ENCODE measurements at places on chromosomes 2 and 18.

GRCh38 chr2:29783666-29784065 is 137.7 kb downstream of the ALK start:
- DNase-seq = no peak

DNA sequence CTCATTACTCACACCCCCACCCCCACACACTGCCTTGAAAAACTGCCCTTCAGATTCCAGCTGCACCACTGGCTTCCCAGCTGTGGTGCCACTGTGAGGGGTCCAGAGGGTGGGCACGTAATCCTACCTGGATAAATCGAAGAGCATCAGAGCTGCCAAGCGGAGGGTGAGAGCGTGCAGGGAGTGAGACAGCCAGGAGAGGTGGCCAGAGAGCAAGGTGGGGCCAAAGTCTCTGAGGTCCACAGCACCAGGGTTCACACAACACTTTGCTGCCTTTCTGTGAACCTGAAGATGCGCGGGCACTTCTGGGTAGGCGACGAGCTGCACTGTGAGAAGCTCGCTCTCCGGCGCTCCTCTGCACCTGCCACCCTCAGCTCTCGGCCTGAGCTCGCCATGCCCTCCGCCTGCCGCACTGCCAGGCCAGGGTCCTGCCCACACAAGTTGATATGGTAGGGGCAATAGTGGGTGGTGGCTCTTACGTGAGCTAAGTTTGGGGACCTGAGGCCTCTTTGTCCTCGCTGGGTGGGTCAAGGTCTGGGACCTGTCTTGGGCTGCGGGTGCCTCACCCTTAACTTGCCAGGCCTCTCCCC is 83.9 kb downstream of the MARCO start:
- no peak for DNase-seq

GRCh38 chr2:232928551-232929302 is 58.7 kb downstream of the SNORC start:
- DNase-seq = no peak

GRCh38 chr18:35110554-35111485 is 69.6 kb downstream of the MAPRE2 start:
- DNase-seq = no peak

- DNase-seq = no peak
Measured at GRCh38 chr2:28424799-28425463, 32.3 kb downstream of the FOSL2 start.

- no peak for DNase-seq
Measured at GRCh38 chr2:205643391-205643885, 38.9 kb upstream of the NRP2 start.

- no peak for DNase-seq
Measured at GRCh38 chr2:125073440-125073839, 1048.4 kb downstream of the CNTNAP5 start.

DNA sequence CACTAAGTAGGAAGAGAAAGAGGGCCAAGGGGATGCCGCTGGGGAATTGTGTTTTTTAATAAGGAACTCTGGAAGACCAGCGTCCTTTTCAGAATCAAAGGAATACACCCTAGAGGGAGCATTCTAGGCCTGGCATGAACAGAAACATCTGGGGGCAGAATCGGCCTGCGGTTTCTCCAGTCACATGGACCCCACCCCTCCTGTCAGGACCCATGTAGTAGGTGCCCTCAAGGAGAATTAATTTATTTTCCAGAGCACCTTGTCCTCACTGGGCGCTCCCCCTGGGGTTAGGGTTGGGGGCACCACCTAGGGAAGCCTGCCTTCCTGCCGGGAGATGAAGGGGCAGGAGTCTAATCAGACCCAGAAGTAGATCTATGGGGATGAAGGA is 44.2 kb downstream of the TMEM37 start:
- no peak for DNase-seq

- DNase-seq = no peak
Measured at GRCh38 chr2:212903413-212903812, 248.0 kb downstream of the IKZF2 start.

GRCh38 chr2:220991972-220992371 is 580.1 kb downstream of the EPHA4 start:
- DNase-seq = no peak

DNA sequence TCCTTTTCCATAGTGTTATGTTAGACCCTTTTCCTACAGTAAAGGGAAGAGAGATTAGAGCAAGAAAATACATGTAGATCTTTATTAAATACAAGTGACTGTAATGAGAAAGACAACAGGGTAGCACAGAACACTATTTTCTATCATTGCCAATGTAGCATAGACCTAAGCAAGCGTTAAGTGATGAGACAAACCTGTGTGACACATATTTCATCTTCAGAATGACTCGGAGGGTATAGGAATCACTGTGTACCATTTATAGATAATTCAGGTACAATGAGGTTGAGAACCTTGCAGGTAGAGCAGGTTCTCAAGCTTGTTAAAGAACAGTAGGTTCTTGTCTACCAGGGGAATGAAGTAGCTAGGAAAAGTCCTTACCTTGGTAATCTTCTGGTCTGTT is 15.9 kb downstream of the PDIA6 start:
- DNase-seq = no peak

- DNase-seq = no peak
Measured at GRCh38 chr2:200324362-200324761, 17.9 kb downstream of the SPATS2L start.

DNA sequence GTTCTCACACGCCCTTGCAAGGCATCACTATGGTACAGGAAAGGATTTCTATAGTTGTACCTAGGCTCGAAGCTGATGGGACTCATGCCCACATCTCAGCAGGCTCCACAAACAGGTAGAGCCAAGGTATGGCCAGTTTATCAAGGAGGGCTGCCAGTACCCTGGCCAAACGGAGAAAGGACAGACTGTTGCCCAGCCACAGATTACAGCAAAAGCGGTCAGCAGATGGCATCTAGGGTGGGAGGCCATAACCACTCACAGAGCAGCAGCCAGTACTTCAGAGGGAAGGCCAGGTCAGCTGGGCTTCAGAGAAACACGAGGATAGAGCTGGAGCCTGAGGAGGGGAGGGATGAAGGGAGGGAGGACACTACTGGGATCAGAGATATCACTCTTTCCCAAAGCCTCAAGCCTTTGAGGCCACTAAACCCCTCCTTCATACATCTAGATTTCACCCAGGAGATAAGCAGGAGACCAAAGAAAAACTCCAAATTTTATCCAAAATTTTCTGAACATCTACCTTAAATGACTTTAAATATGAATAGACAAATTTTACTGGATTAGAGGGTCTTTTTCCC is 904.2 kb upstream of the NXPH2 start:
- DNase-seq = no peak

- DNase-seq = no peak
Measured at GRCh38 chr2:184463102-184463865, 135.0 kb upstream of the ZNF804A start.

GRCh38 chr2:42117923-42118753 is 51.0 kb upstream of the EML4 start:
- DNase-seq = no peak

DNA sequence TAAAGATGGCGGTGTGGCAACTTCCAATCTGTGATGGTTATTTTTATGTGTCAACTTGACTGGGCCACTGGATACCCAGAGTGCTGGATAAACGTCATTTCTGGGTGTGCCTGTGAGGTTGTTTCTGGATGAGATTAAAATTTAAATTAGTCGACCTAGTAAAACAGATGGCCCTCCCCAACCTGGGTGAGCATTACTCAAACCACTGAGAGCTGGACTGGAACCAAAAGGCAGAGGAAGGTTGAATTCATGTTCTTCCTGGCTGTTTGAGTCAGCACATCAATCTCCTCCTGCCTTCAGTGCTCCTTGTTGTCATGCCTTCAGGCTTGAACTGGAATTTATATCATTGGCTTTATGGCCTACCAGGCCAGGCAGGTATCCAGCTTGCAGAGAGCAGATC is 190.8 kb upstream of the RGPD4 start:
- DNase-seq = no peak

DNA sequence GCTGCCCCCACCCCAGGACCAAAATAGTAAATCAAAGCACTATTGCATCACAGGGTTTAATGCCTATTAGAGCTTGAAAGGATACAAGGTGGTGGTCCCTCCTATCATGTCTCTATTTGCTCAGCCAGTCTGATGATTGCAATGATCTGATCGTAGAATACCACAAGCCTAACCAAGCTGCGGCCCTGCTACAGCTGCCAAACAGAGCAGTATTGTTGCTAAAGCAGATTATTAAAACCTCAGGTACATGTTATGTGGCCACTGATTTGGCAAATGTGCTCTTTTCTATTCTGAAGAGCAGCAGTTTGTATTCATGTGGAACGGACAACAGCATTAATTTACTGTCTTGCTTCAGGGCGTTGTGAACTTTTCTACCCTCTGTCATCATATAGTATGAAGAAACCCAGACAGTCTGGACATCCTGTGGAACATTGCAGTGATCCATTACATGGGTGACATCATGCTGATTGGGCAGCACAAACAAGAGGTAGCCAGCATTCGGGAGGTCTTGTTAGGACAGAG is 8.4 kb upstream of the VAPA start:
- no peak for DNase-seq

DNA sequence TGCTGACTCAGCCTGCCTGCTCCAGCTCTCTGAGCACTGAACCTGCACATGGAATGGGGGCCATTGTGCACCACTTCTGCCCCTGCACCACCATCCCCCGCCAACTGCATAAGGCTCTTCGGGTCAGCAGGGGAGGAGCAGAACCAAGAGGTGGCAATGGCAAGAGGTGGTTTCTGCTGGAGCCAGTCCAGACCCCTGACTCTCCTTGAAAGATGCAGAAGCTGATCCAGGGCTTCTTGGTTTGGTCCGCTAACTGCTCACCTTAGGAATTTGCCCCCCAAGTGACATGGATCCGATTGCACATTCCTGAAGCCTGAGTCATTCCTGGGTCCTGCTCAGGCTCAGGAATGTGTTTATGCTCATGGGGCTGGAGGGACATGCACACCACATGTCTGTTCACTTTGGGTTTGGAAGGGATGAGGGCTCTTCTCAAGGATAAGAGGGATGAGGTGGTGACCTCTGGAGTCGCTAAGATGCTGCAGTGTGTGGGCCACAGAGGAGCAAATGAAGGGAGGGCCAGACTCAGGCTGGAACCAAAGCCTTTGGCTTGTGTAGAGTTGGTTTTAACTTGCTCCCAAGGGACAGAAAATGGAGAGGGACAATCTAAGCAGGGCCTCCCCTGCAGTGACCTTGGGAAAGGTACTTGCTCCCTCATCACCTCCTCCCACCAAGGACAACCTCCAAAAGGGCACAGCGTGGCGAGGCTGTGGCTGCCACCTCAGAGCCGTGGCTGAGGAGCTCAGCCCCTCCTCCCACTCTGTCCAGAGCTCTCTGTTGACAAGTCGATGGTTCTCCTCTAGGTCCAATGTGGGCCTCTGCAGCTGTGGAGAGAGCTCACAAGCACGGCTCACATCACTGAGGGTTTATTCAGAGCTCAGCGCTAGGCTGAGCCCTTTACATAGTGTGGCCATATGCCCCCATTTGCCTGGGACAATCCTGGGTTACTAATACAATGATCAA is 66.2 kb downstream of the HS1BP3 start:
- DNase-seq = no peak

GRCh38 chr2:30721241-30721640 is 86.0 kb downstream of the CAPN13 start:
- no peak for DNase-seq

- DNase-seq = no peak
Measured at GRCh38 chr2:98768384-98769113, 37.6 kb upstream of the MGAT4A start.

GRCh38 chr2:146540271-146540932 is 1304.4 kb upstream of the ACVR2A start:
- DNase-seq = no peak

GRCh38 chr2:217329023-217329431 is 469.2 kb upstream of the TNP1 start:
- no peak for DNase-seq

- no peak for DNase-seq
Measured at GRCh38 chr18:53261241-53261640, 921.2 kb downstream of the DCC start.

All from D721Med (cell line).